MM.1S (cell line): ENCODE measurements at places on chromosomes 12 and 14.

DNA sequence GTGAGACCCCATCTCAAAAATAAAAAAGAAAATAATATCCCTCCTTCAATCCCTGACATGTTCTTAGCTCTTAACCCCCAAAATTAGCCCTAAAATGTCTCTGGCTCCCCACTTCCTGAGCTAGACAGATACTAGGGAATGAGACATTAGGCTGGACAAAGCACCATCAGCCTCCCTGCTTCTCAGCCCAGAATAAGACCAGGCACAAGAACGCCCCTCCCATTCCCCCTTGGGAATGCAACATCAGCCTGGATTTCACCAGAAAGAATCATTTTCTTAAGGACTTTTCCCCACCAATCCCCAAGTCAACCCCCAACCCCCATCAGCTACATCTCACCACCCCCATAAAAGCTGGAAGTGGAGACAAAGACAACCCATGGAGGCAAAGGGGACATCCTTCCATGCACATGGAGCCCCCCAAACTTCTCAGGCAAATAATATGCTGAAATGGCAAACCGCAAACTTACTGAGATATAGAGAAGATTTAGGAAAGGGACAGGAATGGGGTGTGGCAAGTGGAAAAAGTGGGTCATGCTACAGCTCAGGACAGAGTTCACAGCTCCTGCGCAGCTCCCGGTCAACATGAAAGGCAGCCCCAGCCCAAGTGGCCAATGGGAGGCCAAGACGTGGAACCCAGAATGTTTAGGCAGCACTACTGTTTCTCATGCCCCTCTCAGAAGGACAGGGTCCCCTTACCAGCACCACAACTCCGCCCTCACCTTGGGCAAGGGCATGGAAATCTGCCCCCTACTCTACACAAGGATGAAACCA is 2.7 kb downstream of the CHD4 start:
- H3K36me3 ChIP-seq, result peaks cover 26% of the 10 kb centered on the region
- peaks cover 32% of the 10 kb centered on the region for H3K4me1 ChIP-seq

- no peak overlapping the region for H3K4me3 ChIP-seq
- no peak for DNase-seq
- no peaks in the 10 kb centered on the region for H3K27me3 ChIP-seq
- H3K27ac ChIP-seq, result no peak overlapping the region
Observed at GRCh38 chr14:49980027-49980426, 87.1 kb downstream of the ARF6 start.

DNA sequence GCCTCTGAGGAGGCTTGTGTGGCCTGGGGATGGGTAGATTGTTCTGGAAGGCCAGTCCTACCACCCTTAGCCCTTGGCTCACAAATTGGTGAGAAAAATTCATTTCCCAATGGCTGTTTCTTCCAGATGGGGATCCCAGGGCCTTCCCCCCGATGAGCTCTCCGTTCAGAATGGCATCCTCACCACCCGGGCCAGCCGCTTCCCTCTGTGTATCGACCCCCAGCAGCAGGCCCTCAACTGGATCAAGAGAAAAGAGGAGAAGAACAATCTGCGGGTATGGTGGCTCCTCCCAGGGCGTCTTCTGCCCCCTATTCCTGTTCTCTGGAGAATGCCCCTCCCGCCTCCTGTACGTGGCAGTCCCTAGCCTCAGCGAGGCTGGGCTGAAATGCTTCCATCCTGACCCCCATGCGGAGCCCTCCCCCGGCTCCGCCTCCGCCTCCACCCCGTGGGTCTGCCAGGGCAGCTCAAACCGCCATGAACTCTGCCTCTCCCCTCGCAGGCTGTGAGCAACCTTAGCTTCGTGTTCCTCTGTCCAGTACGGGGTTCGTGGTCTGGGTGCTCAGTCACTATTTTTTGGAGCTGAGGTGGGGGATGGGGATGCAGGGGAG is 57.8 kb downstream of the CCDC92 start:
- no peaks in the 10 kb centered on the region for H3K4me1 ChIP-seq
- H3K27ac ChIP-seq, result no peak overlapping the region
- no peaks in the 10 kb centered on the region for H3K27me3 ChIP-seq
- no peak overlapping the region for H3K4me3 ChIP-seq

GRCh38 chr12:62306569-62307530 is 46.6 kb downstream of the USP15 start:
- DNase-seq, result no peak
- no peak overlapping the region for H3K27ac ChIP-seq
- no peaks in the 10 kb centered on the region for H3K4me1 ChIP-seq
- H3K4me3 ChIP-seq, result no peak overlapping the region
- peaks cover 13% of the 10 kb centered on the region; the same call in 1 of the 2 replicates for H3K36me3 ChIP-seq
